ENCODE measurements at places on chromosomes 7 and 10. TPM values are rescaled to one million over a fixed set of nuclear protein-coding genes. Genes with fewer than 3 reads are reported as not detected.
A peak's percentile ranks its signal among the peaks of the same experiment; 100 is the strongest.

Gene OPALIN
- polyA plus RNA-seq: not detected

Gene TRIM56
- 25.6 TPM for polyA plus RNA-seq

Gene WASHC2C
- 58.4 TPM for polyA plus RNA-seq

Gene CALML3
- polyA plus RNA-seq: 0.09 TPM

Gene C10orf53
- 0.03 TPM for polyA plus RNA-seq

Gene NODAL
- polyA plus RNA-seq: 0.33 TPM

Gene NXPH1
- 0.06 TPM for polyA plus RNA-seq

- no peak for DNase-seq
Measured at GRCh38 chr7:26687032-26687431, 177.4 kb downstream of the SKAP2 start.

GRCh38 chr10:114257498-114257897 is 18.4 kb downstream of the VWA2 start:
- DNase-seq: no peak

GRCh38 chr10:61628875-61629513 is 33.7 kb upstream of the CABCOCO1 start:
- DNase-seq: peak; percentile 27

- no peak for DNase-seq
Measured at GRCh38 chr7:80711531-80711930, 73.1 kb downstream of the CD36 start.

DNA sequence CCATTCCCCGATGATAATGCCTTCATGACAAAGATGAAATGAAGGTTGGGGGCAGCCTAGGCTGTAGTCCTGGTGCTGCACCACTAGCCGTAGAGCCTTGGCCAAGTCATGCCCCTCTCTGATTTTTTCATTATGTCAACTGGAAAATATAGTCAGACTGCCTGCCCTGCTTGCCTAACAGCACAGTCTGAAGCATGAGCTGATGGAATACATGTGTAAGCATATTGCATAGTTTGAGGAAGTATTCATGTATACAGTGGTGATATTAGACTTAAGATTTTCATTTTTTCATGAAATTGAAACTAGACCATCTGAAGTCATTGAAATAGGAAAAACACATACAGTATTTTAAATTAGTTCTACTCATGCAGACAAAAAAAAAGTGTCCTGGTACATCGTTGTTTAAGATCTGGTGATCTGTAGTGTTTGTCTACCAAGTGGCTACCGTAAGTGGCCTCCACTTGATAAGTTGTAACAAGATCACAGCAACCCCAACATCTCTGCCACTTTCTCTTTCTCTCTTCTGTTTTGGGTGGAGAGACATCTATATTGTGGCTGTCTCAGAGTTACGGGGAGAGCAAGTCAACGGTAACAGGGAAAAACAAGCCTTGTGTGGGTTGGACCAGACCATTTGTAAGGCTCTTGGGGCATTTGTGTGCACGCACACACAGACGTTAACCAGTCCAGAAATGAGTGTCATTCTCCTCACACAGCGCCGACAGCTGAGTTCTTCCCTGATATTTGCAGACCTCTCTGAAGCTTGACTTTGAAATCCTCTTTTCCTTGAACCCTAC is 716.6 kb upstream of the GALNT17 start:
- DNase-seq: no peak

GRCh38 chr10:111211706-111212105 is 134.9 kb downstream of the ADRA2A start:
- no peak for DNase-seq

DNA sequence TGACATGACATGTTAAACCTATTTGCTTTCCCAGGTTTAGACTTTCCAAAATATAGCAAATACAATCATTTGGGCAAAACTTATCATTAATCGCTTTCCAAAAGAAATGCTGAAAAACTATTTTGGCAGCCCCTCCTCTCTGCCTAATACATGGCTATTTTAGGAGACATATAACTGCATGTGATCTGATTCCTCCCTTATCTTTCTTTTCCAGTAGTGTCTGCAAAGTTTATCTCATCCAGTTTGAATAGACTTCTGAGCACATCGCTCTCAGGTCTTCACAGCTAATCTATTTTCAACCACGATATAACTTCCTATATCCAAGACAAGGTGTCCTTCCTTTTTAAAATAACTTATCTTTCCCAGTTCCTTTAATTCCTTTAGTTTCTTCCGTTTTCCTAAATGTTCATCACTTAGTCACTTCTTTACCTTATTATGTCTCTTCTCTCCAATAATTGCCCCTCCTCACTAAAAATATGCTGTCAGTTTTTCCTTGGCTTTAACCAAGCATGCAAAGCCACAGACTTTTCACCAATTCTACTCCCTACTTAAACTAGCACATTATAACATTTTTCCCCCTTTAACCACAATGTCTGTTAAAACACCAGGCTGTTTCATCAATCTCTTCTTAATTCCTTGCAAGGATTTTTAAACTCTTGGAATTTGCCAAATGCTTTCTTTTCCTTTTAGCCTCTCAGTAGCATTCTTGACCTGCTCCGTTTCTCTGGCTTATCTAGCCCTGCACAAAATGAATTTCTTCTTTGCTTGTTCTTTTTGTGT is 24.4 kb downstream of the GNG11 start:
- DNase-seq: no peak

DNA sequence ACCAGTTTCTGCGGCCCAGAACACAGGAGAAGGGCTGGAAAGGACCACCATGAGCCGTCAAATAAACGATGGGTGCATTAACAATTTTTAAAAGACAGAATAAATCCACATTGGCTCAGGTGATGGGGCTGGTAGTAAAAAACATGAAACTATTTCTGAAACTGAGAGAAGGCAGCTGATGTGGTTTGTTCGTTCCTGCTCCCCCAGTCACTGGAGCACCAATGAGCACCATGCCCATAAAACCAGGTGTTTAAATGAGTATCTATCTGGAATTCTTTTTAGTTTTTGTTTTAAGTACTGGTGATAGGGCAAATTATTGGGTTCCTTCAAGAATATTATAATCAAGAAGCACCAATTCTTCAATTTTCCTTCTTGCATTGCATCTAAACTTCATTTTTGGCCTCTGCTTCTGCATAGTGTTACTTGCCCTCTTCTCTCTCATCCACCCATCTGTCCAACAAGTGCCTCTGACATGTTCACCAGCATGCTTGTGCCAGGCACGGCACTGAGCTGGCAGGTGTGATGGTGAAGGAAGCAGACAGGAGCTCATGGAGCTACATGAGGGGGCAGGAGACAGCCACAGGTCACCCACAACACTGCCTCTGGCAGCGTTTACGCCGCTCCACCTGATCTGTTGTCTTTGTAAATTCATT is 65.5 kb downstream of the LARP4B start:
- no peak for DNase-seq

DNA sequence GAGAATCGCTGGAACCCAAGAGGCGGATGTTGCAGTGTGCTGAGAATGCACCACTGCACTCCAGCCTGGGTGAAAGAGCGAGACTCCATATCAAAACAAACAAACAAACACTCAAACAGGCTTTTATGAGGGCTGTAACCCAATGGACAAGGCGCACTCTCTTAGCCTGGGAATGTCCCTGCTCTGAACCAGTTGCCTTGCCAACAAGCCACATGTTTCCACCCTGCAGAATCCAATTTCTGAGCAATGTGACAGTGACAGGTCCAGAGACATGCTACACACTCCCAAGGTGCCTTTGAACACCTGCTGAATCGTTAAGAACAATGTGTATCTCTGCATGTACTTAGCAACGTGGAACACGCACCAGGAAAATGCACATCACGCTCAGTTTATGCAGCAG is 186.8 kb upstream of the AUTS2 start:
- no peak for DNase-seq

GRCh38 chr10:53957401-53957800 is 843.6 kb downstream of the PCDH15 start:
- no peak for DNase-seq

DNA sequence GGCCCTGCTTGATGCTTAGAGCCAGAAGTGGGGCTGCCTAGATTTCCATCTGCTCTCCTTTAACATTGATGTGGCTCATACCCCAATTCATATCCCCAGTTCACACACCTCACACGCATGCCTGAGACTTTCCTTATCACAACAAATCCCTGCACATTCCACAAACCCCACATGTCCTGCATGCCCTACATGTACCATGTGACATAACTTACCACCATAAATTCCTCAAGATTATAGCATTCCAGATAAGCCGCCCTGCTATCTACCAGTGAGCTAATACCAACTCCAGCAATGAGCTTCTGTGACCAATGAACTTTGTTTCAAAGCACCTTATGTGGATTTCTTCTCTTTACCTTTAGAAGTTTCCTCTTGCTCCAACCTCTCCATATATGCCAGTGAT is 104.7 kb upstream of the RAB11FIP2 start:
- DNase-seq: peak; percentile 89

DNA sequence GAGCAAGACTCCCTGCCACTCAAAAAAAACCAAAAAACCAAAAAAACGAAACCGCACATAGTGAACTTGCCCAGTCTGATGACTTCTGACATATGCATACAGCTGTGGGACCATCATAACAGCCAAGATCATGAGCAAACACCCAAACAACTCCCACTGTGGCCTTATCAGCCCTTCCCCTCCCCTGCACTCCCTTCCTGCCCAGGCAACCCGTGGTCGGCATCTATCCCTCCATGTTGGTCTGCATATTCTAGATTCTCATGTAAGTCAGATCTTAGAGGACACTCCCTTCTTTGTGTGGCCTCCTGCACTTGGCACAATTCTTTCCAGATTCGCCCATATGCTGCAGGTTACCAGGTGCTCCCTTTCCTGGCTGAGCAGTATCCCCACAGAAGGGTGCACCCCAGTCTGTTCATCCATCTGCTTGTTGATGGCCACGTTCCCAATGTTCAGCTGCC is 72.8 kb downstream of the GNA12 start:
- DNase-seq: no peak

DNA sequence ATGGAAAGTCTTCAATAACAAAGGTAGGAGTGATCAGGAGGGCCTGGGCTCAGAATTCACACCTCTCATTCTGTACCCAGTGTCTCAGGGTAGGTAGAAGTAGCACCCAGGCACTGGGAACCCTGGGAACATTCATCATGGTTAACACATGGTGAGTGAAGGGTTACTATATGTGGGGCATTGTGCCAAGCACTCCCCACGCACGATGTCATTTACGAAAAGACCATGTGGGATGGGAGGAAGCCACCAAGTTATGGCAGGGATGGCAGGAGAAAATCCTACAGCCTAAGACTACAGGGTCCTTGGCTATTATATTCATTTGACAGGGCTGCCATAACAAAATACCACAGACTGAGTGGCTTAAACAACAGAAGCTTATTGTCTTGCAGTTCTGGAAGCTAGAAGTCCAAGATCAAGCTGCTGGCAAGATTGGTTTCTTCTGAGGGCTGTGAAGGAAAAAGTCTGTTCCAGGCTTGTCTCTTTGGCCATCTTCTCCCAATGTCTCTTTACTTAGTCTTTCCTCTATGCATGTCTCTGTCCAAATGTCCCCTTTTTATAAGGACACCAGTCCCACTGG is 27.7 kb upstream of the DDIT4 start:
- DNase-seq: no peak

GRCh38 chr7:99313204-99313573 is 12.5 kb upstream of the ARPC1A start:
- no peak for DNase-seq

- no peak for DNase-seq
Measured at GRCh38 chr10:94316560-94316959, 46.2 kb downstream of the NOC3L start.

DNA sequence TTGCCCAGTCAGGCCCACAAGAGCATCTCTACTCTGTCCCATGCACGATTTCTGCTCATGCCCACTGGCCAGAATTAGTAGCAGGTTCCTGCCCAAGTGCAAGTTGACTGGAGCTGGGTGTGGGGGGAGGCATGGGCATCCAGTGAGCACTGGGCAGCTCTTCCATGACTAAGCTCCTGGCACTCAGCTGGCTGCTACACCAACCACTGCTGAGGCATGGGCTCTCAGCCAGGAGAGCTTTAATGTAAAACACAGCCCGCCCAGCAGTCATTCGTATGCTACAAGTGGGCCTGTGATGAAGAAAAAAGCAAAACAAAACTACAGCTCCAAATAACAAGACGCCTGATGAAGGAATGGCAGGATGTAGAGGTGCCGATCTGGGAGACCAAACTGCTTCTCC is 335.4 kb upstream of the PFKP start:
- no peak for DNase-seq

DNA sequence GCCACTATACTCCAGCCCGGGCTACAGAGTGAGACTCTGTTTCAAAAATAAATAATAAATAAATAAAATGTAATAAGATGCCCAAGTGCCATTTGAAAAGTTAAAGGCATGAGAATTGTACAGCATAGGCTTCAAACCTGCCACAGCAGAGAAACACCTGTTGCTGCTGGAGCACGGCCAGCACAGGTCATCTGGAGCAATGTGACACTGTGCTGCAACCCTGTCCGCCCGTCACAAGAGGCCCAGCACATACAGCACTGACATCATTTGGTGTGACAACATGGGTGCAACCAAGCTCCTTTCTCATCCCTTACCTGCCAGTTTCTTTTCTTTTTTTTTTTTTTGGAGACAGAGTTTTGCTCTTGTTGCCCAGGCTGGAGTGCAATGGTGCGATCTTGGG is 1.3 kb downstream of the RFC2 start:
- DNase-seq: peak; percentile 16

DNA sequence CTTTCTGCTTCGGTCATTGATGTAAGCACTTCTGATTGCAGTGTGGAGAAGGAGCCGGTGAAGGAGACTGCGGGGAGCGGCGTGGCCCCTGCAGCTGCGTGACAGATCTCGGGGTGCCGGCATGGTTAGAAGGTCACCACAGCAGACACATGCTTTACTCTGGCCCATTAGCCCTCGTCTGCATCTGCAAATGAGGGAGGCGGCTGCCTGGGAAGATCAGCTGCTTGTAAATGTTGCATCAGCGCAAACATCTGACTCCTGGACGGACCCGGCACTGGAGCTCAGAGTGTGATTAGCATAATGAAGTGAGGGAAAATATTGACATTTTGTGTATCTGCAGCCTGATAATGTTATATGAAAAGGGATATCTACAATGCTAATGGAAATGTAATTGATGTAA is 30.5 kb upstream of the MNX1 start:
- DNase-seq: peak; percentile 30

Measured in large intestine (tissue), 12 donors.